Activated naive CD4-positive, alpha-beta T cell treated with anti-CD3 and anti-CD28 coated beads, Interleukin-2, amount 10 ng/mL, durations not matched to agents 7 days and 5 days (primary cell): ENCODE measurements at places on chromosomes 1 and 21.
A peak's percentile ranks its signal among the peaks of the same experiment; 100 is the strongest.

GRCh38 chr1:196951711-196952394 is 8.3 kb downstream of the CFHR2 start:
- no peak for DNase-seq

DNA sequence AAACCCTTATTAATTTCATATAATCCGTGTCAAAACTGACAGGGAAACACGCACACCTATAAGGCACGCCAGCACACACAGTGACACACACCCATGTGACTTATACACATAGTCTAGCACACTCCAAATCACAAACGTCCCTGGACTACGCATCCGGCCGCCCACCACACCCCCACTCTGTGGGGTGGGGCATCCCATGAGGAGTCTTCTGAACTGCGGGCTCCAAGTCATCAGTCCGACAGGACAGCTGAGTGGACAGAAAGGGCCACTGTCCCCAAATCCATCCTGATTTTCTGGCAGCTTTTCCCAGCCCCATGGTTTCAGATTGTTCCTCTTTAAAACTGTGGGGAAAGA is 829 bp downstream of the PEA15 start:
- peak; percentile 60 for DNase-seq

DNA sequence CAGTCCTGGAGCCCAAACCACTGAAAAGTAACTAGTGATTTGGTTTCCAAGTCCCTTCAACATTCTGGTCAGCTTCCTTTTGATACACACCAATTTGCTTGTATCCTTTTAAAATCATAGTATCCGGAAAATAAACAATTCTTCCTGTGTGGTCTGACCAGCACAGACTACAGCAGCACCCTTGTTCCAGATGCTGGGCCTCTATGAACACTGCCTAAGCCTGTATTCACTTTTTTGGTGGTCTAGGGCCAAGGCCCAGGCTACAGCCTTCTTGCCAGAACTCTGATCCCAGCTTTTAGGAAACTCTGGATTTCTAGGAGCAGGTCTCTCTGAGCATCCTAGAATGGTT is 801 bp upstream of the DDAH1 start:
- no peak for DNase-seq

GRCh38 chr1:209248649-209249279 is 334.8 kb upstream of the CAMK1G start:
- DNase-seq, result peak; percentile 63

GRCh38 chr1:44842486-44842861 is 579 bp downstream of the PTCH2 start:
- no peak for DNase-seq

DNA sequence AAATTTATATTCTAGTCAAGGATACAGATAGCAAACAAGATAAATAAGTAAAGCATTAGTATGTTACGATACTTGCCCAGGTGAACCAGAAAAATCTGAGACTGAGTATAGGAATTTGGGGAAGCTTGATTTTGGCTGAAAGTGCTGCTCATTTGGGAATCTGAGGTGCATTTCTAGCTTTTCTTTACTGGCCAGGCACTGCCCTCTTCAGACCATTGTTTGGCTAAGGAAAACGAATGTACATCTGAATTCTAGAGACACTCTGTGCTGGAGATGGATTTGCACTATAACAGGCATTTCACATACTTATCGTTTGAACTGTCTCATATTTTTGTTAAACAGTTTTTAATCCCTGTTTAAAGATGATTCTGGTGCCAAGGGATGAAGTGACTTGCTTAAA is 23.4 kb downstream of the ARID1A start:
- no peak for DNase-seq

GRCh38 chr1:213369465-213369864 is 318.4 kb downstream of the RPS6KC1 start:
- no peak for DNase-seq

GRCh38 chr21:46570631-46571030 is 34.3 kb downstream of the S100B start:
- DNase-seq, result no peak

DNA sequence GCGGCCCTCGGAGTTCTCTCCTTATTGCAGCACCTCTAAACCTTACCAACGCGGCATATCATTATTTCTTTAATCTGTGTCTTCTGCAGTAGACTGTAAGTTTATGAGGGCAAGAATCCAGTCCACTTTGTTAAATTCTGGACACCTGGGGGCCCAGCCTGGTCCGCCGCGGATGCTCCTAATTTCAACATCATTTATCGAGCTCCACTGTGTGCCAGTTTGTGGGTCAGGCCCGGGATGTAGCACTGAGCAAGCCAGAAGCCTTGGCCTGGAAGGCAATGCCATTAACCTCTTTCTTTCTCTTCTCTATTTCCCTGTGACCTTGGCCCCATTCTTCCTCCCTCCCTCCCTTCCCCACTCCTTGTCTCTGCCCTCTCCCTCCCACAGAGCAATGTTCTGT is 70.6 kb upstream of the CACNA1E start:
- DNase-seq, result no peak

DNA sequence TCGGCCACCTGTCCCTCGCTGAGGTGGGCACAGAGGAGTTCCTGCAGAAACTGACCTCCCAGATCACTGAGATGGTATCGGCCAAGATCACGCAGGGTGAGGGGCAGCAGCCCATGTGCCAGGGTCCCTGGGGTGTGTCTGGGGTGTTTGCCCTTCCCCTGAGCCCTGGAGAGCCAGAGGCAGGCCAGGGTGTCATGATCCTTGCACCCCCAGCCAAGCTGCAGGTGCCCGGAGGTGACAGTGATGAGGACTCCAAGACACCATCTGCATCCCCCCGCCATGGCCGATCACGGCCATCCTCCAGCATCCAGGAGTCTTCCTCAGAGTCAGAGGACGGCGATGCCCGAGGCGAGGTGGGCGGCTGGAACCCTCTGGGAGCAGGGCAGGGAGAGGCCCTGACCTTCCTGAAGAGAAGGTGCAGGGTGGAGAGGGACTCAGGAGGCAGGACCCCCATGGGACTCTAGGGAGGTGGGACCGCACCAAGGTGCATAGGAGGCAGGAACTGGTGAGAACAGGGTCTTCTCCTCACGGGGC is 69.5 kb downstream of the TRIM11 start:
- peak; percentile 13 for DNase-seq

DNA sequence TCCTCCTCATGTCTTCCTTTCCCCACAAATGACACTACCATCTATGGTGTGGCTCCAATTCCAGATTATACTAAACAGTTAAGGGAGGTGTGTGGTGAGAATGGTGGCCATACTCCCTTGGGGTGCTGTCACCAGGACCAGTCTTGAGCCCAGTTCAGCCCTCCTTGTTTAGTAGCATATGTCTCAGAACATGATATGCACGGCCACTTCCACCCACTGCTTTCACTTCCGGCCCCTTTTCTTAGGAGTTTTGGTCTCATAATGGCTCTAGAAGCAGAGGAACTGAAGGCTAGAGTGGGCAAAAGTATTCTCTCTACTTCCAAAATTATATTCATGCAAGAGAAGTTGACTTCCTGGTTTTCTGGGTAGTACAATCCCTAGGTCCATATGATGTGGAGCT is 45.3 kb upstream of the CACNA1E start:
- DNase-seq, result no peak

DNA sequence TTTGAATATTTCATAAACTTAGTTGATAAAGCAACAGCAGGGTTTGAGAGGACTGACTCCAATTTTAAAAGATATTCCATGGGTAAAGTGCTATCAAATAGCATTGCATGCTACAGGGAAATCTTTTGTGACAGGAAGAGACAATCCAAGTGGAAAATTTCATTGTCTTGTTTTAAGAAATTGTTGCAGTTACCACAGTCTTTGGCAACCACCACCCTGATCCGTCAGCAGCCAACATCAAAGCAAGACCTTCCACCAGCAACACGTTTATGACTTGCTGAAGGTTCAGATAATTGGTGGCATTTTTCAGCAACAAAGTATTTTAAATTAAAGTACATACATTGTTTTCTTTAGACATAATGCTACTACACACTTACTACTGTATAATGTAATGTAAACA is 47.8 kb downstream of the ADGRL4 start:
- no peak for DNase-seq

GRCh38 chr1:57341721-57342120 is 82.1 kb downstream of the DAB1 start:
- DNase-seq, result no peak

DNA sequence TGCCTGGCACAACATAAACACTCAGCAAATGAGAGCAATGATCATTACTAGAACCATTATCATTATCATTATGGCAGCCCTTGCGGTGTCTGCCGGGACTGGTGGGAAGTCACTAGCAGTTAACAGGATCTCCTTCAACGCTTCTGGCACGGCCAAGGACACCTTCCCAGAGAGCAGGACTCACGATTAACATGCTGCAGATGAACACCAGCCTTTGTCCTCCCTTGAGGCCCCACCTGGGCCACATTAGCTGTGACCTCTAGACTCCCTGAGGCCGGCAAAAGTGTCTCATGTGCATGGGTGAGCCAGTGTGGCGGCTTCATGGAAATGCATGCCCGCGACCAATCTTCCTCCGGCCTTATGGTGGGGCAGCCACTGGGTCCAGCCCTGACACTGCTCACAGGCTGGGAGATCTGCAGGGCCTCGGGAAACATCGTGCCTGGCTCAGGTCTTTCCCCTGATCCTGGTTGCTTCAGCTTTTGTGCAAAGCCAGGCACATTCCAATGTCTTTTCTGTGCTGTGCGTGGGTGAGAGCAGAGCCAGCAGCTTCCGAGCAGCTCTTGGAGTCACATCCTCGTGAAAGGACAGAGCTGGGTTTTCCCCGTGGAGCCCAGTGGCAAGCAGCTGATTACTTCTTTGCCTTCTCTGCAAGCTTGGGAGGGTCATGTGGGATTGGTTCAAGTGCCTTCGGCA is 107.3 kb downstream of the HMGB4 start:
- DNase-seq, result no peak

GRCh38 chr1:23530087-23530746 is 816 bp downstream of the E2F2 start:
- peak; percentile 52 for DNase-seq

- no peak for DNase-seq
Observed at GRCh38 chr1:89903550-89903949, 82.7 kb downstream of the LRRC8D start.

- DNase-seq, result no peak
Observed at GRCh38 chr1:11842154-11843041, 5.2 kb downstream of the NPPA start.

DNA sequence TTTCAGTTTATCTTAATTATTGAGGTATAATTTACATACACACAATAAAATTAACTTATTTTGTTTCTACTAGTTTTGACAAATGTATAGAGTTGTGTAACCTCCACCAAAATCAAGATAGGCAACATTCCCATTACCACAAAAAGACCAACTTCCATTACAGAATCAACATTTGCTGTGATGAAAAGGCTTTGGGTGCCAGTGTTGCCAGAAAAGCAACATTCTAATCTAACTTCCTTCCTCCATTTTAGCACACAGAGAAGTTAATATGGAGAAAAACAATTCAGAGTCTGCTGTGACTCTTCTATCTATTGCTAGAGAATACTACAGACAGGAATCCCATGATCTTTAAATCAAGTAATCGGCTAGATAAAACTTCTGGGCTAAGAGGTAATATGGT is 245.3 kb downstream of the RERE start:
- DNase-seq, result no peak

- no peak for DNase-seq
Observed at GRCh38 chr21:44263768-44264167, 2.1 kb upstream of the DNMT3L start.

DNA sequence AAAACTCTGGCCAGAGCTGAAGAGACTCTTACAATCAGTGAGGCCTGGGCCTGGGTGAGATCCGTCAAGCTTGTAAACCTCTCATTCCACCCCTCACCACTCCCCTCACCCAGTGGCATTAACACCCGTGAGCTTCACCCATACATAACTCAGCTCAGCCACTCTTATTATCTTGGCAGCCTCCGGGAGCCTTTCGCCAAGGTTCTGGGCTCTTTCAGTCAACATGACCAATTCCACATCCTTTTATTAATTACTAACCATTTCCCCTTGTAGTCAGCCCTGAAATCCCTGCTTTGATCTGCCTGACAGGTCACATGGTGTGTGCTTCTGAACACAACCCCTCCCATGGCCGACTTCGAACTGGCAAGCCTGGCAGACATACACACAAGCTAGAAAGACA is 134.8 kb downstream of the SETD4 start:
- no peak for DNase-seq

- no peak for DNase-seq
Observed at GRCh38 chr1:186578325-186579016, 101.8 kb downstream of the PTGS2 start.

GRCh38 chr1:53090227-53091147 is 28.5 kb downstream of the PODN start:
- DNase-seq, result no peak

GRCh38 chr1:60134716-60135115 is 61.1 kb upstream of the C1orf87 start:
- DNase-seq, result no peak

GRCh38 chr1:203113308-203113707 is 14.2 kb upstream of the ADORA1 start:
- no peak for DNase-seq

DNA sequence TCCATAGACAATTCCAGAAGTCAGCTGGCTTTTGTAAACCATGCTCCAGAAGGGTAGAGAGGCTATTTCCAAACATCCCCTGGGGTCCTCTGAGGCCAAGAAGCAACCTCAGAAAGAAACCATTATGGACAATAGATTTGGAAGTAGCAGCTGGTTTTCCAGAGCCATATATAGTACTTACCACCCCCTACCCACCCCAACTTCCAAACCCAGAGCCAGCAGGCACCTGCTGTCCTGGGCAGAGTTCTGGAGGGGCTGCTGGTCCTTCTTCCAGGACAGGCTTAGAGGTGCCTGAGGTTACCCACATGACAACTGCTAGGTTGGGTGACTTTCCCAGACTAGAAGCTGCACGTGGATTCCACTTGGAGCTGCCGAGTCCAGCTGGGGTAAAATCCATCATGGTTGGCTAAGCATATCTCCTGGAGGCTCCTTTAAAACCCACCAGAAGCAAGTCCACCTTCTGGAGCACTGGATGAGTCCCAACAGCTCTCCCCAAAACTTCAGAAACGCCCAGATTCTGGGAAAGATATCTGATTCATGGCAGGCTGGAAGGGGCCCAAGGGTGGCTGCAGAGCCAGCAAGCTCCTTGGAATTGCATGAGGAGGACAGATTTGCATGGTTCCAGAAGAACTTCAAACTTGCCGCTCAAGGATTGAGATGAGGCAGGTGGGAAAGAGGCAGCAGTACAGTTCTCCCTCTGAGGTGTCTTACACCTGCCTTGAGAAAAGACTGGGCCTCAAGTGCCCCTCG is 5.8 kb downstream of the MYCL start:
- DNase-seq, result no peak

DNA sequence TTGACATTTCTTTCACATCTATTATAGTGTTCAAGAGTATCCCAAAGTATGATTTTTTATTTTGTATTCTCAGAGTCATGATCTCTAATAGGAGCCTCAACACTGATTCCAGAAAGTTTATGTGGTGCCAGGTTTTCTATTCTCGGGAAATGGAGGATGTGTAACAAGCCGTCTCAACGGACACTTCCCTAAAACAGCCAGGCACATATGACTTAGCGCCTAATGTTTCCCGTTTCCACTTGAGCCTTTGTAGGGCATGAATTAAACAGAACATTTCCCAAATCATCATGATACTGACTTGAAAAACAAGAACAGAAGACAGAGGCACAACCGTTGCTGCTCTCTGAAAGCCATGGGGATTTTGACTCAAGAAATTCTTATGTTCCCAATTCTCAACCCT is 8.0 kb downstream of the CYYR1 start:
- DNase-seq, result no peak
